EL (cell line): ENCODE measurements at places on chromosomes 4 and X.

- DNase-seq = no peak
Measured at GRCh38 chrX:45134315-45134731, 66.4 kb downstream of the DIPK2B start.

DNA sequence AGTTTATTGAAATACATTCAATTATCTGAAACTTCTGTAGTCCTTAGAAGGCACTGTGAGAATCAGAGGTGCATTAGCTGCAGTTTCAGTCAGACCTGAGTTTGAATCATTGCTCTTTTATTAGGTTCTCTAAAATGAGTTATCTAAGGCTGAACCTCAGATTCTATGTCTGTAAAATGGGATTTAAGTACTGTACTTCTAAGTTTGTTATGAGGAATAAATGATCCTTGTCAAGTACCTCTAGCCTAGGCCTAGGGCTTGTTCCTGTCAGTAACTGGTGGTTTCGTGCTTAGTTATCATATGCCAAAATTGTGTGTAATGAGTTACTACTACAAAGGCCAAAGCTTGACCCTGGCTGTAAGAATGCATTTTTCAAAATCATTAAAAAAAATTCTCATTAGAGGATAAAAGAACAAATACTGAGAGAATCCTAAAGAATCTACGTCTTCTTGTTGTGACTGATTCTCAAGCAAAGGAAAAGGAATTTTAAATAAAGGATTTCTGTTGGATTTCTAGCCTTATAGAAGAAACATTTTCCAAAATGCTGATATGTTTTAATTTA is 65.8 kb downstream of the SLIT2 start:
- no peak for DNase-seq

- DNase-seq = no peak
Measured at GRCh38 chr4:156248917-156249316, 295.3 kb upstream of the CTSO start.

DNA sequence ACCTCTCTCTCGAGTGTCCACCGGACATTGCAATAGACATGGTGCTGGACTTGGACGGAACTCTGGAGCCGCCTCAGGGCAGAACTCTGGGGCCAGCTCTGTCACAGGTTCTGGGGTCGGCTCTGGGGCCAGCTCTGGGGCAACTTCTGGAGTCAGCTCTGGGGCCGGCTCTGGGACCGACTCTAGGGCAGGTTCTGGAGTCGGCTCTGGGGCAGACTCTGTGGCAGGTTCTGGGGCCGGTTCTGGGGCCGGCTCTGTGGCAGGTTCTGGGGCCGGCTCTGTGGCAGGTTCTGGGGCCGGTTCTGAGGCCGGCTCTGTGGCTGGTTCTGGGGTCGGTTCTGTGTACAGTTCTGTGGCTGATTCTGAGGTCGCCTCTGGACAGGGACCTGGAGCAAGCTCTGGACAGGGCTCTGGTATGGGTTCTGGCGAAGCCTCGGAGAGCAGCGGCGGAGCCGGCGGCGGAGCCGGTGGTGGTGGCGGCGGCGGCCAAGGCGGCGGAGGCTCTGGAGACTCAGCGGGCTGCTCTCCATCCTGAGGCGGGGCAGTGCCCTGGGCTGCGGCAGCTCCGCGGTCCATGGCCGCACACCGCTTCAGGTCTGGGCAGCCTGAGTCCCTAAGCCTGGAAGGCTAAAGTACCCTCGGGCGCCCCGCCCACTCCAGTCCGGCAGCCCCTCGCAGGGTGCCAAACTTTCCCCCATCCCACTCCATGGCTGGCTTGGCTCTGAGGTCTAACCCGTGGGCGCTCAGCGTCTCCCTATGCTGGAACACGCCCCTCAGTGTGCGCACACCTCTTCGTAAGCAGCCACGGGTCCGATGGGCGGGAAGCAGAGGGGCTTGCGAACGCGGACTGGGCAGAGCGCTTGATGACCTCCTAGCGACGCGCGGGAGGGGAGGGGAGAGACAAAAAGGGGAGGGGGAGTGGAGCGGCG is at the start of gene DGKK:
DGKK (minus strand) TSS at position 723 of the 929 bp plus-strand sequence; CDS start at position 576, 147 bp downstream.
- DNase-seq = no peak

DNA sequence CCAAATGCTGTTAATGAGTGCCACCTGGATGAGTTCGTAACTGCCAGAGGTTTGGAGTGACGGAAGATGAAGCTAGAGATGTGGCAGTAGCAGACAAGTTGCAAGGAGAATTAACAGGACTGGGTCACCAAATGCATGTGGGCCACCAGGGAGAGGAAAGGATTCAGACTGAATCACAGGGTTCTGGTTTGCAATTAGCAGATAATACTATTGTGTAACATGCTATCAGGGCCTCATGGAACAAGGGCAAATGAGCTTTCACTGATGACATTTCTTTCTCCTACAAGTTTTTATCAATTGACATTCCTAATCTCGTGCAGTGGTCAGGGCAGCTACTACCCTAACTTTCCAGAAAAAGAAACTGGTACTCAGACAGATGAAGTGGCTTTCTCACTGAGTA is 21.4 kb downstream of the GAB3 start:
- no peak for DNase-seq

DNA sequence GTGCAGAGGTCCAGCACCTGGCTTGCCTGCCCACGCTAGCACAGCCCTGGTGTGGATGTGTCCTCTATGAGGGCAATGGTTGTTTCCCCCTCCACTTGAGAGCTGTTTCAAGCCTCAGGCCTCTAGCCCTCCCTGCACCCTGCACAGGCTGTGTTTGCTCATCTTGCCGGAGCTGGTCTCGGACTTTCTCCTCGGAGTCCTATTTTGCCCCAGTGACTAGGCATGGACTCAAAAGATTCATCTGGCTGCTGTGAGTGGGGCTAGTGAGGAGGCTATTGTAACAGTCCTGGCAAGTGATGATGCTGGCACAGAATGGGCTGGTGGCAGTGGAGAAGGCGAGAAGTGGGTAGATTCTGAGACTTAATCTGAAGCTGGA is 5.8 kb downstream of the FOXP3 start:
- DNase-seq = no peak

- no peak for DNase-seq
Measured at GRCh38 chr4:55395218-55395528, 584 bp upstream of the TMEM165 start.

DNA sequence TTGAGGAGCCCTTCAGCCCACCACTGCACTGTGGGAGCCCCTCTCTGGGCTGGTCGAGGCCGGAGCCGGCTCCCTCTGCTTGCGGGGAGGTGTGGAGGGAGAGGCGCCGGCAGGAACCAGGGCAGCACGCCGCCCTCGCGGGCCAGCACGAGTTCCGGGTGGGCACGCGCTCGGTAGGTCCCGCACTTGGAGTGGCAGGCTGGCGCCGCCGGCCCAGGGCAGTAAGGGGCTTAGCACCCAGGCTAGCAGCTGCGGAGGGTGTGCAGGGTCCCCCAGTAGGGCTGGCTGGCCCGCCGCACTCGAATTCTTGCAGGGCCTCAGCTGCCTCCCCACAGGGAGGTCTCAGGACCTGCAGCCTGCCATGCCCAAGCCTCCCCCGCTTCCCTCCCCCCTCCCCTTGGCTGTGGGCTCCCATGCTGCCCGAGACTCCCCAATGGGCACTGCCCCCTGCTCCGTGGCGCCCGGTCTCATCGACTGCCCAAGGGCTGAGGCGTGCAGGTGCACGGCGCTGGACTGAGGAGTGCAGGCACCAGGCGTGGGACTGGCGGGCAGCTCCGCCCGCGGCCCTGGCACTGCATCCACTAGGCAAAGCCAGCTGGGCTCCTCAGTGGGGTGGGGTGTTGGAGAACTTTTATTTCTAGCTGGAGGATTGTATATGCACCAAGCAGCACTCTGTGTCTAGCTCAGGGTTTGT is 127.5 kb downstream of the DCK start:
- DNase-seq = no peak

DNA sequence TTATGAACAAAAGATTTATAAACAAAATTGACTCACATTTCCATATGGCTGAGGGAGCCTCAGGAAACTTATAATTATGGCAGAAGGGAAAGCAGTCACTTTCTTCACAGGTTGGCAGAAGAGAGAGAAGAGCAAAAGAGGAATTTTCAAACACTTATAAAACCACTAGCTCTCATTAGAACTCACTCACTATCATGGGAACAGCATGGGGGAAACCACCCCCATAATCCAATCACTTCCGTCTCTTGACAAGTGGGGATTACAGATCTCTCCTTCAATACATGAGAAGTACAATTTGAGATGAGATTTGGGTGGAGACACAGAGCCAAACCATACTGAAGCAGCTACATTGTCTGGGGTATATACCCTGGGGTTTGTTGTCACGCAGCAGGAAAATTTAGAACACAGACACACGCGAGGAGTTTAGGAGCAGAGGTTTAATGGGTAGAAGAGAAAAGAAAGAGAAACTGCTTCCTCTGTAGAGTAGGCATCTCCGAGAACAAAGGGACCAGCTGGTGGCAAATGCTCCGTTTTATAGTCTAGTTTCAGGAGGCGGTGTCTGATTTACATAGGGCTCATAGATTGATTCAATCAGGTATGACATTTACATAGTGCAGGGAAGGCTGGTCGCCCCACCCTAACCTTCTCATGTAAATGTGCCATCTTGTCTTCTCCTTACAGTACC is 2277.7 kb upstream of the AGA start:
- DNase-seq = no peak

- no peak for DNase-seq
Measured at GRCh38 chr4:169032194-169032593, 22.1 kb upstream of the CBR4 start.

- DNase-seq = no peak
Measured at GRCh38 chr4:52907510-52907909, 45.4 kb downstream of the RASL11B start.

GRCh38 chrX:139945075-139945474 is 12.2 kb upstream of the ATP11C start:
- no peak for DNase-seq

GRCh38 chrX:45623266-45623665 is 422.6 kb upstream of the DIPK2B start:
- DNase-seq = peak; percentile 87

GRCh38 chrX:40644821-40645358 is 2.5 kb downstream of the CXorf38 start:
- DNase-seq = peak; percentile 70

- peak; percentile 84 for DNase-seq
Measured at GRCh38 chrX:116272322-116272721, 101.8 kb downstream of the AGTR2 start.

GRCh38 chr4:185534866-185535611 is at the start of gene PDLIM3:
Gene PDLIM3 (minus strand): TSS chr4:185535507. CDS start chr4:185535434, 73 bp downstream.
- DNase-seq = peak; percentile 32

DNA sequence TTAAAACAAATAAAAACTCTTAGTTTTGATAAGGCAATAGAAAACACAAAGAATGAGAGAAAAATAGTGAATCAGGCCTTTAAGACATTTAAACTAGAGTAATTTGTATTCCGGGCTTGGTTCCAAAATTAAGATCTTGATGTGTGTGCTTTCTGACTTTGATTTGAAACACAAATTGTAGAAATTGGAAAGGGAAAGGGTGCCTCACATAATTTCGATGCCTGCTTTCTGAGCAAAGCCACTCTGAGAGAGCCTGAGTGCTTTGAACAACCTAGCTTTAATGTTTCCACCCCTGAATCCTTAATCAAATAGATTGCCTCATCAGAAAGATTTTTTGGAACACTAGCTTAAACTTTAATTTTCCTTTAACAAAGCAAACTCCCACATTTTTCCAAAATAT is 666.8 kb downstream of the PCDH18 start:
- DNase-seq = no peak
